Stimulated activated CD4-positive, alpha-beta T cell treated with anti-CD3 and anti-CD28 coated beads, Interleukin-2, amount 100 ng/mL, for 24 hours (primary cell): ENCODE measurements at places on chromosomes 1 and 21.
A peak's percentile ranks its signal among the peaks of the same experiment; 100 is the strongest.

- DNase-seq, result no peak
Measured at GRCh38 chr1:47495176-47495713, 57.4 kb downstream of the FOXD2 start.

GRCh38 chr1:100976936-100977335, 48.6 kb downstream of the DPH5 start:
- DNase-seq, result no peak

- no peak for DNase-seq
Measured at GRCh38 chr1:7865978-7866377, 13.1 kb upstream of the UTS2 start.

- DNase-seq, result no peak
Measured at GRCh38 chr1:45914836-45915235, 111.4 kb downstream of the MAST2 start.

DNA sequence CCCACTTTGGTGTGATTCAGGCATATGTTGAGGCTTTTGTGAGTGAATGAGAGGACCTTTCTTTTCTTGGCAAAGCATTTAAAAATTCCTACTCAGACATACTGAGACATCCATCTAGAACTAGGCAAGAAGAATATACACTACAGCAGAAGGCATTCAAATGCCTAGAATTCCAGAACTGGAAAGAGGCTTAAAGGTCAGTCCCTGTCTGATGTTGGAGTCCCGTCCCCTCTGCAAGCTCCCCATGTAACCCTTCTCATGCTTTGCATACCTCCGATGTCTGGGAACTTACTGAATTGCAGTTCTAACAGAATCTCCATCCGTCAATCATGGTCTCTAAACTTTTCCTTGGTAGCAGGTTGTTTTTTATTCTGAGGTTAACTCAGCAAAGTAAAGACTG, 152.9 kb downstream of the ATP6V1G3 start:
- no peak for DNase-seq

DNA sequence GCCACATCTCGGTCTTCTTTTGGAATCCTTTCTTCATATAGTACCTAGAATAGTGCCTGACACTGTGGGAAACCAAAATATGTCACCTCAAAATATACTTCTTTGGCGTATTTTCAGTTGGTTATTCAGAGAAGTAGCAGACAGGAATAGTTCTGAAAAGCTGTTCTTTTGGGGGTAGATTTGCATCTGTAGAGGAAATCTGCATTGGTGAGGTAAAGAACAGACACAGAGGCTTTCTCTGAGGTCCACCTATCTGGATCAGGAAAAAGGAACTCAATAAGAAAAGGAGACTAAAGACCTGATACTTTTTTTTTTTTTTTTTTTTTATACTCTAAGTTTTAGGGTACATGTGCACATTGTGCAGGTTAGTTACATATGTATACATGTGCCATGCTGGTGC, 23.2 kb downstream of the LEPR start:
- DNase-seq, result no peak

- no peak for DNase-seq
Measured at GRCh38 chr1:113983826-113984225, 4.6 kb downstream of the OLFML3 start.

- DNase-seq, result no peak
Measured at GRCh38 chr1:56472860-56473259, 106.5 kb downstream of the PLPP3 start.

- no peak for DNase-seq
Measured at GRCh38 chr1:245591346-245592188, 436.8 kb downstream of the KIF26B start.

GRCh38 chr1:40058453-40059337, 18.2 kb downstream of the CAP1 start:
- DNase-seq, result no peak

GRCh38 chr1:42456754-42457089, 379 bp downstream of the PPCS start:
- DNase-seq, result peak; percentile 56

GRCh38 chr1:236608930-236609726, 4.8 kb upstream of the HEATR1 start:
- no peak for DNase-seq

DNA sequence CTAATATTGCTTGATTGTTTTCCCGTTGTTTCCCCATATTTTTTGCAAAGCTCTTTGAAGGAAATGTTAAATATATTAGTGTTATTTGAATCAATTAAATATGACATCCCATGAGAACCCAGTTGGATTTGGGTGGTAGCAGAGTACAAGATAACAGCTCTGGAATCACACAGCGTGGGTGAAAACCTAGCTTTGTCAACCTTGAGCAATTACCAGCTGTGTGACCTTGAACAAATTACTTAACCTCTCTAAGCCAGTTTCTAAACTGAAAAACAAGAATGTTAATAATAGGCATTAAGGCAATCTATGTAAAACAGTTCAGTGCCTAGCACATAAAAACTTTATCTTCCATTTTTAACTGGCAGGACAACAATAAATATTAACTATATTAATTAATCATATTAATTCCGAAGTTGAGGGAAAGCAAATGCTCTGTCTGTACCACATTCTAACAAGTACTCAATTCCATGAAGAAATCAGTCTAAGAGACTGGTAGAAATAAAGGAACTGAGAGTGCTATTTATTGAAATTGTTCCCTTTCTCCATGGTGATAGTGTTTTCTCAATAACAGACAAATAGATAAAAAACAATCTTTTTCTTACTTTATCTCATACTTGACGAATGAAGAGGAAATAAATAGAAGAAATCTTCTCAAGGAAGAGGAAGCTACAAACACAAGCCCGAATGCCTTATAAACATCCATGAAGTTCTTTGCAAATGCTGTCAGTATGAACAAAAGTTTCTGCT, 27.0 kb downstream of the DNASE2B start:
- no peak for DNase-seq

DNA sequence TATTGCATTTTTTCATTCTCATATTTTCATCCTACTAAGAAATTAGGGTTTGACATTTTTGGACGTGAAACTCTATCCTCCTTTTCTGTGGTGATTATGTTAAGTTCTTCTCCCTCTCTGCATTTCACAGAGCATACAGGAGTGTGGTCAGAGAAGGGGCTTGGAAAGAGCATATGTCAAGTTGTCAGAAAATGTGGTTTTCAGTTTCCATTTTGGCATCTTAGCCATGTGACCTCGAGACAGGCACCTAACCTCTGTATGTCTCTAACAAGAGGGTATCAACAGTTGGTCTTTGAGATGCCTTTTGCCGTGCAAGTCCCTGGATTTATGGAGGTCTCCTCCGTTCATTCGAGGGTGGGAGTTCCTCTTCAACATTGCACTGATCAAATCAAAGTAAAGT, 140.7 kb downstream of the CYYR1 start:
- DNase-seq, result no peak

DNA sequence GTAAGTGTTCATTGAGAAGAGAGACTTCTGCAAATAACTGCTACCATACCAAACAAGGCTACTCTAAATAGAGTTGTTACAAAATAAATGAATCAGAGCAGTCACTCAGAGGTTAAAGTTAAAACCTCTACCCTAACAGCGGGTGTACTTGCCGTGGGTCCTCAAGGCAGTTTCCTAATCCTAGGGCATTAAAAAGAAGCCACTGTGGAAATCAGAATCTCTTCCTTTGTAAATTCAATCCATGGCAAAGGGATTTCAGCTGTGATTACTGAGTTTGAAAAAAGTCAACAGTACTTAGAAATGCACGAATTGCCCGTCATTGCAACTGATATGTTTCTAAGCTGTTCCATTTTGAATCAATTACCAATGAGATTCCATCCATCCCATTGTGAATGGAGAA, 13.5 kb downstream of the TBX15 start:
- DNase-seq, result no peak

DNA sequence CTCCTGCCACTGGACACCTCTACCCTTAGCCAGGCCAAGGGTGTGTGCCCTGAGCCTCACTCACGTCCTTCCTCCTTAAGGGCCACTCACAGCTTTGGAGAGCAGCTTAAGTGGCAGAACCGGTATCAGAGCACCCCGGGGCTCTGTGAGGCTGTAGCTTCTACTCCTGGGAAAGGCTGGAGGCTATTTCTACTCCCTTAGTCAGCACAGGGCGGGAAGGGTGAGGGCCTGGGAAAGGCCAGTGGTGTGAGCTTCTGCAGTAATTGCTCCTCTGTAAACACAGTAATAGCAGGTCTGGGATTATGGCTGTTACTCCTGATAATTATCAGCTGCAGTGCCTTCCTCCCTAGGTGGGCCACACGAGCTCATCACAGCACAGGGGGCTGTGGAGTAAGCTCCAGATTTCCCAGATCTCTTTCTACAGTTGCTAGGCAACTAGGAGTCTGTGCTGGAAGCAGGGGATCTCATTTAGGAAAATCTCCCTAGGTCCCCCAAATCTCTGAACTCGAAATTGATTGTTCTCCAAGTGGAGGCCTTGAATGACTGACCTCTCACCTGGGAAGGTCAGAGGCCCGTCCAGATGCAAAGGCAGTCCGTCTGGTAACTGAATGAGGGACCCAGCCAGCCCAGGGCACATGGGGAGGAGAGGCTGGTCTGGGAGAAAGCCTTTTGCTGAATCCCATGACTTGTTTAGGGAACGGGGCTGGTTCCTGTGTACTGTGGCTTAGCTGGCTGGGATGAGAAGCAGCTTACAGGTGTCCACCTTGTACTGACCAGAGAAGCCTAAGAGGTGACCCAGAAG, 29.3 kb downstream of the IER5 start:
- no peak for DNase-seq

DNA sequence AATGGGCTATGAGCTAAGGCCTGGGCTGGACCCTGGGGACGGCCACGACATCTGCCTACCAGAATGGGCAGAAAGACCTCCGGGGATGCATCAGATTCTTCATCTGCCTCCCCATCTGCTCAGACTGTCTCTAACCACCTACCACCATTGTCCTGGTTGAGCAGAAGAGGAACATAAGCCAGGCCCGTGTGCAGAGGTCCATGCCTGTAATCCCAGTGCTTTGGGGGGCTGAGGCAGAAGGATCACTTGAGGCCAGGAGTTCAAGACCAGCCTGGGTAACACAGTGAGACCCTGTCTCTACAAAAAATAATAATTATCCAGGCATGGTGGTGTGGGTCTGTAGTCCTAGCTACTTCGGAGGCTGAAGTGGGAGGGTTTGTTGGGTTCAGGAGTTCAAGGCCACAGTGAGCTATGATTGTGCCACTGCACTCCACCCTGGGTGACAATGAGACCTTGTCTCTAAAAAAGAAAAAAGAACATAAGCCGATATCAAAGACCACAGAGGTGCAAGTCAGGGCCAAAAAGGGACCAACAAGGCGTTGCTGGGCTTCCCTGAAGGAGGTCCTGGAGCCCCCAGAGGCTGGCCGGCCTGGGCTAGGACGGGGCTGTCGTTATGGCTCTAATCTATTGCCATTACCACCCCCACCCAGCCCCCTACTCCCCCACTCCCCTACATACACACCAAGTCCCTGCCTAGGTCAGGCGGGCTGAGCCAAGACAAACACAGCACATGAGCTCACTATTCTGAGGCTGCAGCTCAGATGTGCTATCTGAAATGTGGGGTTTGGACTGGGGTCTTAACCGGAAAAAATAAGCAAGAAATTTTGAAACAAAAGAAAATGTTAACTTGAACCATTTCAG, 239.2 kb upstream of the RAB4A start:
- no peak for DNase-seq

GRCh38 chr1:60277269-60277668, 203.7 kb upstream of the C1orf87 start:
- DNase-seq, result no peak

- no peak for DNase-seq
Measured at GRCh38 chr1:162605225-162605927, 26.9 kb upstream of the DDR2 start.

DNA sequence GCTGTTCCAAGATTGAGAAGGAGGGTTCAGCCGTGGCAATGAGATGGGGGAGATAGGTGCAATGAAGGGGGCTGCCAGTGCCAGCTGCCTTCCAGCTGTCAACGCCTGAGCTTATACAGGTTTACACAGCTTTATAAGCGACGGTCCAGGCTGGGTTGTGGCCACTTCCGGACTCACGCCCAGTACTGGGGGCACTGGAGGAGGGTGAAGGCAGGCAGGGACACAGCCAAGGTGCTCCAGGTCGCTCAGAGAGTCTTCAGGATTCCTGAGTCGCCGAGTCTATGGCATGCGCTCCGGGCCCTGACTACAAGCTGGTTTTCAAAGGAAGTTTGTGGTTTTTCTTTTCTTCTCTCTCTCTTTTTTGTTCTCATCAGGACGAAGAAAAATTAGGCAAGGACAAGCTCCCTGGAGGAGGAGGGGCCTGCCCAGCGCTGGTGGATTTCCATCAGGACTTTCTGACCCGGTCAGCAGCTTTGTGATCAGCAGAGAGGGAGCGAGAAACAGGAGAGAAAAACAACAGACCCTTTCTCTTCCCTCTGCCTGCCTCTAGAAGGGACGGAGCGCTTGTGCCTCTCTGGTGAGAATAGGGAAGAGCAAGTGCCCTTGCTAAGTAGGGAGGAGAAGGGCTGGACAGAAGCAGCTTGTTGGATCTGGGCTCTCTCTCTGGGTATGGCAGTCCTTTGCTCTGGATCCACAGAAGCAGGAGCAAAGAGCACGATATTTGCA, at the start of gene MINDY1:
Gene MINDY1 (minus strand): TSS at position 576 of the 726 bp plus-strand sequence. CDS start 4,285 bp downstream, outside the sequence.
- peak; percentile 33 for DNase-seq

- DNase-seq, result no peak
Measured at GRCh38 chr1:39293375-39294070, 89.0 kb downstream of the MACF1 start.

- no peak for DNase-seq
Measured at GRCh38 chr1:239053279-239053678, 333.1 kb upstream of the CHRM3 start.

DNA sequence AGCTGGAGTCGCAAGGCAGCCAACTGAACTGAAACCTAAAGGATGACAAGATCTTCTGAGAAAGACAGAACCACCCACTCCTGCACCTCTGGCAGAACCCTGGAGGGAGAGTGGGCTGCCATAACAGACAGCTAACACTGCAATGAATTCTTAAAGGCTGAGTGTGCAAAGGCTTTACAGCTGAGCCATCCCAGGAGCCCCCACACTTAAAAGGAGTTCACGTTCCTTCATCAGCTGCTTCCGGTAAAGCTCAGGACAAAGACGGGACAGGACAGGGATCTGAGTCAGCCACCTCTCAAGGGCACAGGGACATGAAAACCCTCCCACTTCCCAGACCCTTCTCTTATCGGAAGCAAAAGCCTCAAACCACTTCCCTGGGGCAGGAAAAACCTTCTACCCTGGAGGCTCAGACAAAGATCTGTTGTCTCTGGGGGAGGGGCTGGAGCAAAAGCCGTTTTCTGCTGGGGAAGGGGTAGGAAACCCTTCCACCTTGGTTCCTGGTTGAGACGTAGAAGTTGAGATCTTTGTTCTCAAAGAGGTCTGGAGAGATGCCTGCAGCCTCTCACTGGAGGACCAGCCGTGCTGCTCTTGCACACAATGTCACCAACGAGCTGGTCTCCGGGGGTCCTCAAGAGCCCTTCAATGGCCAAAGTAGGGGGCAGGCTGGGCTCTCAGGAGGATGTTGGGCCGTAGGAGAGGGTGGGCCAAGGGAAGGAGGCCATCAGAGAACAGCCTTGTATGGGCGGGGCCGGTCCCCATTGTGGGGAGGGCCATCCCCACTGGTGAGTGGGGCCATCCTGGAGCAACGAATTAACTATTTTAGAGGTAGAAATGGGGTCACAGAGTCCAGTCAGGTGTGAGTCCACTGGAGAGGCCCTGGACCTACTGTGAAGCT, 452.4 kb downstream of the PTPRU start:
- peak; percentile 12 for DNase-seq
